ENCODE measurements at places on chromosomes 5 and 9.

- DNase-seq, result no peak
These were observed 46.8 kb downstream of the INIP start for GRCh38 chr9:112670991-112671625.

- no peak for DNase-seq
These were observed 153.3 kb downstream of the CARTPT start for GRCh38 chr5:71872311-71872864.

DNA sequence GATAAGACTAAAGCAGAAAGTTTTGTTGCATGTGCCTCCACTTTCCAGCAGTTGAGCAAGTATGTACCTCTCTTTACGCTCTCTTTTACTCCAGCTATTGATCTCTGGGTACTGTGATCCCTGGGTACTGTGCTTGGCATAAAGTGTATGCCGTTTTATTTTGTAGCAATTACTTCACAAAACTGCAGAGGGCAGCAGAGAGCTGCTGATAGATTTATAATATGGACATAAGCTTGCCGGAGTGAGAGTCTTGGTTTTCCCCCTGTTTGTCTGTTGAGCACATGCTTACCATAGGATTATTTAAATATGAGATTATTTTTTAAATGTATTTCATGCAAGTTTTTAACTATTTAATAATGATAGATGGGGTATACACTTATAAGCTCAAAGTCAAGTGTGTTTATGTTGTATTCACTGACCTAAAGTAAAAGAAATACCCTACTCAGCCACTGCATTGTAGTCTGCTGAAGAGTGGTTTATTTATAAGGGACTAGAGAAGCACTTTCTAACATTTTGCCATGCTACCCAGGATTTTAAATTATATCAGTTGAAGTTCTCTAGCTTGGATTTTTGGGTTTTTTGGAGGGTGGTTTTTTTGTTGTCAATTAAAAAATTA, 13.0 kb downstream of the TTC1 start:
- DNase-seq, result peak; percentile 65

DNA sequence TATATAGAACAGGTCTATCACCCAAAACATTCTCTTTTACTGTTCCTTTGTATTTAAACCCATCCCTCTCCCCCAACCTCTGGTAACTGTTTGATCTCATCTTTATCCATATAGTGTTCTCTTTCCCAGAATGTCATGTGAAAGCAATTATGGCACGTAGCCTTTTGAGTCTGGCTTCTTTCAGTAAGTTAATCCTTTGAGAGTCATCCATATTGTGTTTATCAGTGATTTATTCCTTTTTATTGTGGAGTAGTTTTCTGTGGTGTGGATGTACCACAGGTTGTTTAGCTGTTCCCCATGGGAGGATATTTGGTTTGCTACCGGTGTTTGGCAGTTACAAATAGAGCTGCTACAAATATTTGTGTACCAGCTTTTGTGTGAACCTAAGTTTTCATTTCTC, 38.0 kb downstream of the HMGXB3 start:
- DNase-seq, result no peak

DNA sequence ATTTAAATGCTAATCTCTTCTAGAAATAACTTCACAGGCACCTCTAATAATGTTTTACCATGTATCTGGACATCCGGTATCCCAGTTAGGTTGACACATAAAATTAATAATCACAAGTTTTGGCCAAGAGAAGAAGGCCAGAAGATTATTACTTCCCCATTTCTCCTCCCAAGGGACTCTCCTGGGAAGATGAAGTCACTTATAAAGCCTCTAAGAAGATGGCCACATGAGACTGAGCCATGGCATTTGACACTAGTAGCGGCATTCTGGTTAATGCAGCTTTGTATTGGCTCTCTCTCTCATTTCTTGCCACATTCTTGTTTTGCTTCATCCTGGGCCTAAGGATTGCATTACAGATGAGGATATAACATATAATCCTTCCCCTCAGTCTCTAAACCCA, 34.5 kb upstream of the RASA1 start:
- no peak for DNase-seq

GRCh38 chr9:17083258-17083657, 51.6 kb upstream of the CNTLN start:
- no peak for DNase-seq

DNA sequence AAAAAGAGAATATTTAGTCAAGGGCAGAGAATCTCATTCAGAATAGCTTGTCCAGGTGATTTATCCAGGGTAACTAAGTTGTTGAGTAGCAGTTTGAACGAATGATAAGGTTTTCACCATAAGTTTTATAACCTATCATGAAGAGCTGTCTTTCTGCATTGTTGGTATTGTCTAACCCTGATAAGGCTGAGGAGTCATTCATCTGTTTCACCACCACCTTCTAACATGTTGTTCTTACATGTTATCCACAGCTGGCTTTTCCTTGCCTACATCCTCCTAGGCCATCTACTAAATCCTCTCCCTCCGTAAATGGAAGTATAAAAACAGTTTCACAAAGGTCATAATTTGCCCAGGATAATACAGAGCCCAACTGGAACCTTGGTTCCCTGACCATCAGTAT, 24.1 kb downstream of the ZNF462 start:
- no peak for DNase-seq

DNA sequence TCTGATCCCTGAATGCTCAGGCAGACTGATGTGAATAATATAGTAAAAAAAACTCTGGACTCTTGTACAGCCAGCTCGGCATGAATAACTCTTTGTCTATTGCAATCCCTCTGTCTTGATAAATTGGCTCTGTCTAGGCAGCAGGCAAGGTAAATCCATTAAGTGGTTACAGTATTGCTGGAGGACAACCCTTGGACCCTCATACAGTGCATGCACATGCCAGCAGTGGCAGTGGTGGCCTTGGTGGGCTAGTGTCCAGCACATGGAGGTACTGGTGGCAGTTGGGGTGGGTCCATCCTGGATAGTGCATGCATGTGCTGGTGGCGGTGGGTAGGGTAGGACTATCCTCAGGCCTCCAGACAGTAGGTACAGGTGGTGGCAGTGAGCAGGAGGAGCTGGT, 38.9 kb downstream of the DNAJC21 start:
- no peak for DNase-seq

GRCh38 chr9:98708103-98708932, 417 bp downstream of the GABBR2 start:
- no peak for DNase-seq

- DNase-seq, result no peak
These were observed 6.9 kb downstream of the MEGF10 start for GRCh38 chr5:127297348-127298035.

GRCh38 chr5:50794812-50795211, 128.4 kb downstream of the PARP8 start:
- DNase-seq, result no peak

DNA sequence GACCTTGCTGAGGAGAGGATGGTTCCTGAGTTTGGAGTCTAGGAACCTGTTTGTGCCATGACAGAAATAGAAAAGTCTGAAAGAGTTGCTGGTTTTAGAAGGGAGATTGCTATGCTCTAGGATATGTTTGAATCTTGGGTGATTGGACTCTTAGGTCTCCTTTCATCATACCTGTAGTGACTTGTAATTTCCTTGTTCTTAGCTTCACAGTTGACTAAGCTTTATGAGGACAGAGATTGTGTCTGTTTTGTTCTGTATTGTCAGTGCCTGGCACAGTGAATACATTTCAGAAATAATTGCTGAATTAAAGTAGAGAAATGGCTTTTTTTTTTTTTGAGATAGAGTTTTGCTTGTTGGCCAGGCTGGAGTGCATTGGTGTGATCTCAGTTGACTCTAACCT, 31.5 kb downstream of the GAPVD1 start:
- DNase-seq, result no peak

DNA sequence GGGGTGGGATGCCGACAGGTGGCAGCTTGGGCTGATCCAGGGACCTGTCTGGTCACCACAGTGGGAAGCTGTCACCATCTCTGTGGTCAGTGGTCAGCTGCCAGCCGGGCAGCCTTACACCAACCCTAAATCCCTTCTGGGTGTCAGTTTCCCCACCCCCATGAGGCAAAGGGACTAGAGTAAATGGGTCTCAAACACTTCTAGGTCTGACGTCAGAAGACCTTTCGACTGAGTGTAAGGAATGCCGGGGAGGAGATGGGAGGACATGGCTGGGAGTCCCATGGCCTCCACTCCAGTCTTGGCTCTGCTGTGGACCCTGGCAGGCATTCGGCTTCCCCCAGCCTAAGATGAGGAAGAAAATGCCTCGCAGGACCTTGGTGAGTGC, 40.3 kb upstream of the SLC25A51 start:
- DNase-seq, result no peak

GRCh38 chr9:124006448-124007361, 4.9 kb upstream of the LHX2 start:
- DNase-seq, result no peak

DNA sequence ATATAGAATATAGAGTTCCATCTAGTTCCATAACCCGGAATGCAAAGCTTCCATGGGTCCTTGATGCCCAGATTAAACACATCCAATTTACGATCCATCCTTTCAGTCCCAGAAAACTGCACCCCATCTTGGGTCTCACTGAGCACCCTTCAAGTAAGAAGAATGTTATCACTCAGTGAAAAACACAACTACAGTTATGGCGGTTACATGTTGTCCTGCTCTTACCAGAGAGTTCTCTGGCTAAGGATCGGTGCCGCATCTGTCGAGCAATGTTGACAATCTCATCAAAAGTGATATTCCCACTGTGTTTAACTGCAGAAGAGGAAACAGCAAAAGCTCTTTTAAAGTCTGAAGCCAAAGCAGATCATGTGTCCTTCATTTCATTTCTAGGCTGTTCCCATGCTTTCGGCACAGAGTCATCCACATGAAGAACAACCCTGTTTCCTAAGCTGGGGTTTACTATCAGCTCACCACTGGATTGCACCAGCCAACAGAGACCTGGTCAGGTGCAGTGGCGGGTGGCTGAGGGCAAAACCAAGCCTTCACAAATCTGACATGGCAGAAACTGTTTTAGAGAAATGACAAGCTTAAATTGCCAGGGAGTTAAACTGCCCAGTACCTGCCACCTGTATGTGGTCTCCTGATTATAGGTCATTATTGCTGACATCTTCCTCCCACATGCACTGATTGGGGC, 2.9 kb downstream of the RPL12 start:
- peak; percentile 64 for DNase-seq

- DNase-seq, result no peak
These were observed 26.4 kb upstream of the STC2 start for GRCh38 chr5:173354645-173355044.

DNA sequence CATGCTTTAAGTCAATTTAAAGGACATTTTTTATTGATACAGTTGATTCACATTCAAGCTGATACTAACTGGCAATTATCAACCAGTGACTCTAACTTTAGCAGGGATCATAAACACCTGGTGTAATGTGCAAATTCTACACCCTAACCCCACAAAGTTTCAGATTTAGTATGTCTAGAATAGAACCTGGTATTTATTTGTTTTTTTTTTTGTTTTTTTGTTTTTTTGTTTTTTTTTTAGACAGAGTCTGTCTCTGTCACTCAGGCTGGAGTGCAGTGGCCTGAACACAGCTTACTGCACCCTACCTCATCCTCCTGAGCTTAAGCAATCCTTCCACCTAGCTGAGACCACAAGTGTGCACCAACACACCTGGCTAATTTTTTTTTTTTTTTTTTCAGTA, 311.2 kb upstream of the SEMA6A start:
- no peak for DNase-seq

DNA sequence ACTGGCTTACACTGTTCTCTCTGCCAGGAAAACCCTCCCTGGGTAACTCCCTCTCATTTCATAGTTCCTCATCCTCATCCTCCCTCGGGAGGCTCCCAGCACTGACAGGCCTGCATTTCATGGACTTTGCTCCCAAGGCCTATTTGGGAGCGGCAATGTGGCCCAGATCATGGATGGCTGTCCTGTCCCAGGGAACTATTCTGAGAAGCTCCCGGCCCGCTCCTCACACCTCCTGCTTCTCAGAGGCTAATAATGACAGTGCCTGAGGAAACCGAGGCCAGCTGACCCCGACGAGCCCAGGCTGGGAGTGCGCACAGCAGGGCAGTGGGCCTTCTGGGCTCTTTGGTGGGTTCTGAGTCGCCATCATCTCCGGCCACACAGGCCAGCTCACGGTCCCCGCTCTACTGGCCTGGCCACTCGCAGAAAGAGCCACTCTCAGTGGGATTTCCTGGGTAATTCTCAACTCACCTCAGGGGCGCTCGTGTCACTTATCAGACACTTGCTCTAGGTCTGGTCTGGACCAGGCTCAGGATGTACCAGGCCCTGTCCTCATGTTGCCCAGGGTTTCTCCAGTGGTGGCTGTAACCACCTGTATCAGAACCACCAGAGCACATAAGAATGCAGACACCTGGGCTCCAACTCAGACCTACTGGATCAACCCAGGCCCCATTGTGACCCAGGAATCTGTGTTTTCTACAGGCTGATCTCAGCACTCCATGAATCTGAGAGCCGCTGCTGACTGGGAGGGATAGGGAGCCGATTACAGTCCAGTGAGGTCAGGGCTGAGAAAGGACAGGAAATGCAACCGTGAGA, 2.0 kb upstream of the DOLPP1 start:
- DNase-seq, result no peak

DNA sequence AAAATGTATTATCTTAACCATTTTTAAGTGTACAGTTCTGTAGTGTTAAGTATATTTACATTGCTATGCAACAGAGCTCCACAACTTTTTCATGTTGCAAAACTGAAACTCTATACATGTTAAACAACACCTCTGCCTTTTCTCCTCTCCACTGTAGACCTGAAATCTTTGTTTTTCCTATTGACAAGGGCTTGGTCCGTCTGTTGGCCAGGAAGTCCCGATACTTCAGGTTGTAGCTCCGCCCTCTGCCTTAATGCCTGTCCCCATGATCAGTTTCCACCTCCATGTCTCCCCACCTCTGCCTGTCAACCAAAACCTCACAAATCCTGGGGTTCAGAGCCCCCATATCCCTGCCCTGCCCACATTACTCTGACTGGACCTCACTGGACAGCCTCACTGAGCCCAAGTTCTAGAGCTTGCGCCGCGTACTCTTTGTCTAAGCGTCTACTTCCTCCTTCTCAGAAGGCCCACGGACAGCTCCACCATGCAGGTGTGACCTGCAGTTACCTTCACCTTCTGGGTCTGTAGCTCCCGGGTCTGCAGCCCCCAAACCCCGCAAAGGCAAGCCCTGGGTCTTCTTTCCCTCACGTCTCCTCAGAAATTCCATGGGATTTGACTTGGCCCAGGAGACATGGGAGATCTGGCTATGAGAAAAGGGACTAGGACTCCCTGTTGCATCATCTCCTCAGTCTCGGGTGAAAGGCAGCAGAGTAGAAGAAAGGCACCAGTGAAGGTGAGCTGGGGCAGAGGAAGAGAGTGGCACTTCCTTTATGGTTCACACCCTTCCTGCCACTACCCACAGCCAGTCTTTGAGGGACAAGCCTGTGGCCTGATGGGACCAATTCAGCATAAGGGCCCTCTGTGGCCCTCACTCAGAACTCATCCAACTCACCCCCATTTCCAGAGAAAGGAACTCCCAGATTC, 8.0 kb downstream of the GLIPR2 start:
- DNase-seq, result no peak

Measured in activated CD8-positive, alpha-beta memory T cell treated with anti-CD3 and anti-CD28 coated beads for 24 hours (primary cell).